ENCODE measurements at places on chromosomes 2 and 18. TPM values are rescaled to one million over a fixed set of nuclear protein-coding genes. Genes with fewer than 3 reads are reported as not detected.

Gene FOXI3
- total RNA-seq: not detected

Gene HSPE1
- total RNA-seq: 46.1 TPM

Gene IL1B
- total RNA-seq: 2.8 TPM

Gene ANKMY1
- 10.4 TPM for total RNA-seq

Gene ANKRD29
- 10.2 TPM for total RNA-seq

Gene TCF7L1
- 35.7 TPM for total RNA-seq

Gene VWA3B
- total RNA-seq: 0.36 TPM

Gene SLC35F6
- 33.2 TPM for total RNA-seq

Gene HJURP
- 1.1 TPM for total RNA-seq

Gene RNF125
- total RNA-seq: 4.0 TPM

Gene ATP8B1
- total RNA-seq: 76.5 TPM

Gene ANKRD53
- 3.3 TPM for total RNA-seq

Gene PRSS56
- not detected for total RNA-seq

Gene BMP10
- total RNA-seq: not detected

Gene UGT1A5
- not detected for total RNA-seq

Gene GLB1L
- total RNA-seq: 7.1 TPM

Gene CXCR4
- 18.1 TPM for total RNA-seq

Gene ZBTB7C
- 22.4 TPM for total RNA-seq

Gene TANK
- total RNA-seq: 76.9 TPM

Gene SRD5A2
- total RNA-seq: not detected

Gene SALL3
- 0.06 TPM for total RNA-seq

Gene SCN3A
- 2.4 TPM for total RNA-seq

Gene MDH1
- total RNA-seq: 94.8 TPM

Gene DUSP19
- 8.1 TPM for total RNA-seq

Gene GREB1L
- 5.1 TPM for total RNA-seq

Gene CXCR1
- 1.8 TPM for total RNA-seq

Gene SH2D6
- not detected for total RNA-seq

Gene CHRNG
- total RNA-seq: not detected

Gene TDRD15
- 0.15 TPM for total RNA-seq

Gene C1GALT1C1L
- total RNA-seq: 0.29 TPM

Gene TTC32
- 11.4 TPM for total RNA-seq

Gene CNDP1
- total RNA-seq: 0.49 TPM

Gene REG3A
- total RNA-seq: 8.3 TPM

Gene REEP1
- total RNA-seq: 36.3 TPM

Gene SPC25
- 0.58 TPM for total RNA-seq

Gene PLCL1
- 11.6 TPM for total RNA-seq

Gene NTSR2
- total RNA-seq: not detected

Gene DAPL1
- not detected for total RNA-seq

Gene POTEJ
- total RNA-seq: not detected

Gene SLC5A7
- 0.19 TPM for total RNA-seq

Gene DIS3L2
- 28.4 TPM for total RNA-seq

Gene HRH4
- 0.15 TPM for total RNA-seq

Gene MAB21L4
- total RNA-seq: not detected

Gene GREB1
- total RNA-seq: 7.2 TPM

Gene CNGA3
- not detected for total RNA-seq

Gene LRRC30
- total RNA-seq: not detected

Gene APCDD1
- total RNA-seq: 10.9 TPM

Gene GALNT14
- 1.2 TPM for total RNA-seq

Gene CHRNA1
- total RNA-seq: not detected

Gene AFF3
- 15.7 TPM for total RNA-seq

Gene TRIM43
- not detected for total RNA-seq

Gene HSBP1L1
- total RNA-seq: 7.9 TPM

Gene SP110
- 46.1 TPM for total RNA-seq

Gene COBLL1
- total RNA-seq: 63.5 TPM

Gene RAX
- total RNA-seq: not detected

Measured in aorta (tissue), 5 donors.